Tongue (tissue), 3 donors: ENCODE measurements at places on chromosomes 6 and 20.

DNA sequence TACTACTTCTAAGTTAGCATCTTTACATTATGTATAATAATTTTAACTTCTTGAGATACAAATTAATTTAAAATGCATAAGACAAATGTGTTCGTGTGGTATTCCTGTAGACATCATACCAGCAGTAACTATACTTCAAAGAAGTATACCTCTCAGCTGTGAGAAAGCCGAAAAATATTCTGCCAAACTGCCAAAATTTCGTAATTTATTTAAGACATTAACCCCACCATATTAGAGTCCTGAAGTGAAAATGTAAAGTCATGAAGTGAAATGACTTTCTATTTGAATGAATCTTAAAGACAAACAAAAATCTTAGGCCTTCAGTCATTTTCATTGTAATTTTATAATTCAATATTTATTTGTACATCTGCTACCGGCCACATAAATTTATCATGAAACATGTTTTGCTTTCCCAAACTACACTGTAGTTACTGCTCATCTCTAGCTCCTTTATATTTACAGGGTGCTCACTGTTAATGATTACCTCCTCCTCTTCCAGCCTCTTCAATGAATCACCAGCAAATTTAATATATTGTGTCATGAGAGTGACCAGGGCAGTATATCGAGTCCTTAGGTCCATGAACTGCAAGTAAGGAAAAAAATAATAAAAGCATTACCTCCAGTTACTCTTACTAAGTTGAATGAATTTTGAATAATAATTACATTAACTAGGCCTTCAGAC, 18.5 kb downstream of the DST start:
- DNase-seq = no peak

DNA sequence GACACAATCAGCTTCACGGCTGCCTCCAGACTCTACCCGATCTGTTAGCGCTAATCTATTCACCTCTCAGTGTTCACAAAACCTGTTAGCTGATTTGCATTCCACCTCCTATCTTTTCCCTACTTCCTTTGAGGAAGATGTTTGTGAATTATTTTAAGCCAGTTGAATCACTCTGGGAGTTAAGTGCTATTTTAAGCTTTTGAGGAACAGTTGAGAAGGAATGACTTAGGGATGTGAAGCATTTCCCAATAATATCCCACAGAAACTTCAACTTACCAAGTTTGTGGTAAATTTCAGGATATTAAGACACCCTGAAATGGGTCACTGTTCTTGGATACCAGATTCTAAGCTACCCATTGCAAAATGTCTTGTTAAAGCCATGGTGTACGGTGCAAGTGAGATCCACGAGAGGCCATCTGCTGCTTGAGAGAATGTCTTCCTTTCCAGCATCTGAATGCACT, 145.2 kb upstream of the CITED2 start:
- DNase-seq = no peak

DNA sequence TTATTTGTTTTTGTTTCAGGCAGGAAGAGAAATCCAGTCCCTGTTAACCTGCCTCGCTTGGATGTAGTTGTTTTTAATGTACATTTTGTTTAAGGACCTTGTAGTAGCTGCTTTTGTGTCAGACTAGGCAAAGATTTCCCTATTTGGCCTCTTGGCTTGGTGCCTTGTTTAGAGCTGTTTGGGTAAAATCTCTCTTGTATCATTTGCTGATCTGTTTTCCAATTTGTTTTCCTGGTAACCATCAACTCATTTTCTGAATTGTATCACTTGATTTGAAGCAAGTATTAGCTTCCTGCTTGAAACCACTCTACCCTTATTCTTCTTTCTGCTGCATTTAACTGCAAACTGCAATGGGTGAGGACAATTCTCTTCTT, 160.7 kb downstream of the ZFAND3 start:
- DNase-seq = peak; percentile 59

GRCh38 chr20:45246109-45246508, 8.3 kb downstream of the SLPI start:
- DNase-seq = no peak

DNA sequence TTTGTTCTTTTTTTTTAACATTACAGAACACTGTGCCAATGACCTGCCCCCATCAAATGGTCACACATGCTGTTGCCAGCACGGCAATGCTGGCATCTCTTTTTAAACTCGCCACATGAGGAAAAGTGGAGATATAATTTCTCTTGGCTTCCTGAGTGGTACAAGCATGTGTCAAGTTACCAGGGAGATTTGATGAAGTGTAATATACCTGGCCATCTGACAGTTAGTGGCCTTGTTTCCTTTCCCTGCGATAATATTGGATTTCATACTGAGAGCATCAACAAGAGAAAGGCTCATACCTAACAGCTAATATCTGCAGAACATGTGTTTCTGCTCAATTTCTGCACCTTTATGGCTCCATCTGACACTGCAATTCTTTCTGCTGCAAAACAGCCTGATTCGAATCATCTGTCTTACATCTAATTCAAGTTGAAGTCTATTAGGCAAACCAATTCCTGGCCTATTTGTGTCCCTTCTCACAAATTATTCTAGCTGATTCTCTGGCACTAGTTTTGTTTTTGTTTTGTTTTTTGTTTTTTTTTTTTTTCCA, 519.5 kb downstream of the PREX1 start:
- peak; percentile 35 for DNase-seq

DNA sequence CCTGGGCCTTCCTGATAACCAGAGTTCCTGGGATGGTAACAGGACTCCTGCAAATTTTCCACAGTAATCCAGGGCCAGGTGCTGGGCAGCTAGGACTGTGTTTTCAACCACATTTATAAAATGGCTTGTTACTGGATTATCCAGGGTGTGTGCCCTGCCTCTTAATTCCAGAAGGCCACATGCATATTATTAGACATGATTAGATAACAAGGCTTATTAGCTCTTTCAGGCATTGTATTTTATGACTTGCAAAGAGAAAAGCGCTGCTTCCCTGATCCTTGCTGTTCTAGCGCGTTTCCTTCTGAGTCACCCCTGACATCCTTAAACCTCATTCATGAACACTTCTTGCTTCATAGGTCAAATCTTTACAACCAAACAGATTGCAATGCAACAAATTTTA, 208.6 kb downstream of the UST start:
- DNase-seq = no peak

GRCh38 chr6:16759646-16760515, 1.4 kb downstream of the ATXN1 start:
- peak; percentile 94 for DNase-seq

GRCh38 chr6:38305995-38306681, 333.6 kb downstream of the BTBD9 start:
- DNase-seq = no peak

GRCh38 chr6:7809346-7809745, 83.4 kb downstream of the BMP6 start:
- DNase-seq = no peak

GRCh38 chr6:100035873-100036653, 42.0 kb upstream of the MCHR2 start:
- no peak for DNase-seq

DNA sequence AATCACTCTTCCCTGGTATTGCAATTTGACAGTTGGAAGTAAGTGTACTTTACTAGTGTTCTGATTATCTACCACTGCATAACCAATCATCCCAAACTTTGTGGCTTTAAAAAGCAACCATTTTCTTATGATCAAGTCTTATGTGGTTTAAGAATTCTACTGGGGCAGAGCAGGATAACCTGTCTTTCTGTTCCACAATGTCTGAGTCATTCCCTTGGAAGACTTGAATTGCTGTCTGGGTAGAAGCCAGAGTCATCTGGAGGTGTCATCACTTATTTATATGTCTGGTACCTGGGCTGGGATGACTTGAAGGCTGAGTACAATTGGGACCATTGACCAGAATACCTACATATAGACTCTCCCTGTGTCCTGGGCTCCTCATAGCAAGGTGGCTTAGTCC, 644.3 kb downstream of the HDGFL1 start:
- no peak for DNase-seq

- DNase-seq = no peak
Measured at GRCh38 chr6:139985236-139985815, 610.9 kb upstream of the CITED2 start.
